Fibroblast of skin of right biceps (primary cell): ENCODE measurements at places on chromosomes 1 and 21.

GRCh38 chr1:54273092-54273794 lies 73.3 kb downstream of the MRPL37 start:
- DNase-seq = peak; percentile 93

DNA sequence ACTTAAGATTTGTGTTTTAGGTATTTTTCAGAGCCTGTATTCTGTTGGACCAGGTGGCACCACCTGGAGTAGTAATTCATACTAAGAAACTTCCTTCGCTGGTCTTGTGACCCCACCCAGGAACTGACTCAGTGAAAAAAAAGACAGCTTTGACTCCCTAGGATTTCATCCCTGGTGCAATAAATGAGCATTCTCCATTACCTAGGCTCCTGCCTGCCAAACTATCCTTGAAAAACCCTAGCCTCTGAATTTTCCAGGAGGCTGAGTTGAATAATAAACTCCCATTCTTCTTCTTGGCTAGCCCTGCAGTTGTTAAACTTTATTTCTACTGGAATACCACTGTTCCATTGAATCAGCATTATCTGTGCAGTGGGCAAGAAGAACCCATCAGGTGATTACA lies 10.6 kb upstream of the RGS18 start:
- DNase-seq = peak; percentile 54

- DNase-seq = no peak
Observed at GRCh38 chr1:246659594-246660140, 64.5 kb upstream of the SCCPDH start.

DNA sequence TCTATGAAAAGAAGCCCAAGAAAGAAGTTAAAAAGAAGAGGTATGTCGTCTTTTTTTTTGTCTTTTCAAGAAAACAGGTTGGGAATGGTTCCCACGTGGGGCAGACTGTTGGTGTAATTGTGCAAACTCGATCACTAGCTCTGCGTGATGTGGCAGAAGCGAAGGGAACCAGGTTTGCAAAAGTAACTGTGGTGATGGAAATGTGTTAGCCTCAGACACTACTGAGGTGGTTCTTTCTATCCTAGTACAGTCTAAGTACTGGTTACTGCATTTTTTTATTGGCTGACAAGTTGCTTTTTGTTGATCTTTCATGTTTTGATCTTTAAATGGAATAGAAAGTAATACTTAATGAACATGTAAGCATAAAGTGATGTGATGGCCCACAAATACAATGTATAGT lies 8.8 kb downstream of the RPL5 start:
- DNase-seq = no peak

DNA sequence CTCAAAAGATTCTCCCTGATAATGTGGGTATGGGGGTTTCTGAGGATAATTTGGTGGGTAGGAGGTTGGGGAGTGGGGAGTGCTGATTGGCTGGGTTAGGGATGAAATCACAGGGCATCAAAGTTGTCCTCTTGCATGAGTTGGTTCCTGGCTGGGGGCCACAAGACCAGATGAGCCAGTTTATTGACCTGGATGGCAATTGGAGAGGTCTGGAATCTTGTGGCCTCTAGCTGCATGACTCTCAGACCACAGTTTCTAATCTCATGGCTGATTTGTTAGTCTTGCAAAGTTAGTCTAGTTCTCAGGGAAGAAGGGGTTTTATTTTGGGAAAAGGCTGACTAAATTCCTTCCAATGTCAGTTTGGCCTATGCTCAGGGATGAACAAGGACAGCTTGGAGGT lies 3.3 kb upstream of the GBP1 start:
- peak; percentile 77 for DNase-seq

DNA sequence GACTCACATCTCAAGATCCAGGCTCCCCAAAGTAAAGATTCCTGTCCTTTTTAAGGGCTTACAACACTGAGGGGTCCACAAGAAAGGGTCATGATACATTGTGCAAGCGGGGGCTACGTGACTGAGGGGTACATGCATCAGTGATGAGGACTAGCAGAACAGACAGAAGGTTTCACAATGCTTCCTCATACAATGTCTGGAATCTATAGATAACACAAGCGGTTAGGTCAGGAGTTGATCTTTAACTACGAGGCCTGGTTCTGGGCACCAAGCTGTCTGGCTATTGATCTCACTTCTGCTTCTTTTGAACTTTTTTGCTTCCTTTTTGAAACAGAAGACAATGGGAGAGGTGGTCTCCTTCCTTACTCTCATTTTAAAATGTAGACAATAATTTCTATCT lies 718.6 kb downstream of the AMY1C start:
- no peak for DNase-seq

DNA sequence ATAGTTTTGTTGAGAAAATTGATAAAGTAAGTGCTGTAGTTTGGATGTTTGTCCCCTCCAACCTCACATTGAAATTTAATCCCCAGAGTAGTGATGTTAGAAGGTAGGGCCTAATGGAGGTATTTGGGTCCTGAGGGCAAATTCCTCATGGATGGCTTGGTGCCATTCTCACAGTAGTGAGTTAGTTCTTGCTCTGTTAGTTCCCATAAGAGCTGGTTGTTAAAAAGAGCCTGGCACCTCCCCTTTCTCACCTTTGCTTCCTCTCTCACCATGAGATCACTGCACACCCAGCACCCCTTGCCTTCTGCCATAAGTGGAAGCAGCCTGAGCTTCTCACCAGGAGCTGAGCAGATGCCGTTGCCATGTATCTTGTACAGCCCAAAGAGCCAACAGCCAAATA lies 354.8 kb upstream of the NFIA start:
- no peak for DNase-seq

- DNase-seq = no peak
Observed at GRCh38 chr1:28243685-28244311, 7.9 kb downstream of the ATP5IF1 start.

DNA sequence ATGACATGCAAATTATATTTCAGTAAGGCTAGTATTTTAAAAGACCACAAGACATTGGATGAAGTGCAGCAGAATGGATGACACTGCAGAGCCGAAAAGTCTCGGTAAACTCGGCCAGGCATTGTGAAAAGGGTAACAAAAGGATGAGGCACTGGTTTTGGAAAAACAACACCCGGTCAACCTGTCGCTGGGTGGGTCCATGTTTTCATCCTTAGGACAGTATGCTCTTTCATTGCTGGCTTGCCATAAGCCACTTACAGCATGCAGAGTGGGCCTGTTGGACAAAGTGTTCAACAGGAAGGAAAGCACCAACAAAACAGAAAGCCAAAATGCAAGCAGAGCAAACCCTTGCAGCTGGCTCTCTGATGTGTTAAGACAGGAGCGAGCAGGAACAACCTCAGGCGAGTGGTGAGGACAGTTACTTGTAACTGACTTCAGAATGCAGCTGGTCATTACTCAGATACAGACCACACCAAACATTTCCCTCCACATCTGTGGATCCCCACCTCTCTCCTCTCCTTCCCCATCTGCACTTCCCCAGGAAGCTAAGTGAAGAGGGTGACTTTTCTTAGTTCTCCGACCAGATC lies 2.9 kb upstream of the RCAN1 start:
- no peak for DNase-seq

DNA sequence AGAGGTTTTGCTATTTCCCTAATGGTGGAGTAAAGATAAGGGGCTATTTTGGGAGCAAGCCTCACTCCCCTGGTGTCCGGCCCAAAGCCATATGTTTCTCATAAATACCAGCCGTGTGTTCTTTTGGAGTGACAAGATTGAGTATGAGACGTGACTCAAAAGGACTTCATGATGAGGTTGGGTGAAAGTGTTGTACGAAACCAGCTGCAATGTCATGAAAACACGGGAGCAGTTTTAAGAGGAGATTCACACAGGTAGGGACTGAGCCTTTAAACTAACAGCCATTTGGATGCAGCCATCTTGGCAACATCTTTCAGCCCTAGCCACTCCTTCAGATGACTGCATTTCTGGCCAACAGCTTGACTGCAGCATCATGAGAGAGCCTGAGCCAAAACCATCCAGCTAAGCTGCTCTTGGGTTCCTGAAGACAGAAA lies 532.3 kb upstream of the USP24 start:
- DNase-seq = peak; percentile 61

GRCh38 chr21:18940791-18941190 lies 537.2 kb upstream of the TMPRSS15 start:
- DNase-seq = no peak

DNA sequence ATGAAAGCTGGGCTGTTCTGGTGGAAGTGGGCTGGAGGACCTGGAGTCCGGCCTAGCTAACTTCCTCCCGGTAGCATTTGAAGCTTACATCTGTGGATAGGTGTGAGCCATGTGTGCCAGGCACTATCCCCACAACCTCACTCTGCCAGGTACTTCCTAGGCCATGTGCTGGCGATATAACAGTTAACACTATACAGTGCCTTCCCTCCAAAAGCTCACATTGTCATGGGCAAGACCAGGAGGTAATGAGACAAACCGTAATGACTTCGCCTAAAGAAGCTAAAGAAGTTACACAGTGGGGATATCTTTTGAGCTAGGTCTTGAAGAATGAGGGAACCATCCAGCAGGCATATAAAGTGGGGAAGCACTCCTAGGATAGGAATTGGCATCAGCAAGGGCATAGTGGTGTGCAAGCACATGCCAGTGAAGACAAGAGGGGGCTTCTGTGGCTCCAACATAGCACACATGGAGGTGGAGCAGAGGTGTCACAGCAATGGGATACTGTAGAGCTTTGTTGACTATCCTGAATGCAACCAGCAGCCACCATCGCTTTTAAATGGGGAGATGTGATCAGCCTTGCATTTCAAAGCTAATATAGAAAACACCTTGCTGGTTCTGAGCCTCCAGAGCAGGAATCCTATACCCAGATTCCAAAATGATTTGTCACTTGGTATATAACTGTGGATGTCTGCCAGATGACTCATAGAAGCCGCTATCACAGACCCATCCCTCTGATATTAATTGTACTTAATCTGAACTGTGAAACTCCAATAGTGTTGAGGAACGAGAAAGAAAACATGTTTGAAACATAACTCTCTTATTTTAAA lies 466.3 kb downstream of the LMO4 start:
- DNase-seq = peak; percentile 89

GRCh38 chr1:207393610-207394009 lies 60.5 kb upstream of the CR2 start:
- peak; percentile 96 for DNase-seq

DNA sequence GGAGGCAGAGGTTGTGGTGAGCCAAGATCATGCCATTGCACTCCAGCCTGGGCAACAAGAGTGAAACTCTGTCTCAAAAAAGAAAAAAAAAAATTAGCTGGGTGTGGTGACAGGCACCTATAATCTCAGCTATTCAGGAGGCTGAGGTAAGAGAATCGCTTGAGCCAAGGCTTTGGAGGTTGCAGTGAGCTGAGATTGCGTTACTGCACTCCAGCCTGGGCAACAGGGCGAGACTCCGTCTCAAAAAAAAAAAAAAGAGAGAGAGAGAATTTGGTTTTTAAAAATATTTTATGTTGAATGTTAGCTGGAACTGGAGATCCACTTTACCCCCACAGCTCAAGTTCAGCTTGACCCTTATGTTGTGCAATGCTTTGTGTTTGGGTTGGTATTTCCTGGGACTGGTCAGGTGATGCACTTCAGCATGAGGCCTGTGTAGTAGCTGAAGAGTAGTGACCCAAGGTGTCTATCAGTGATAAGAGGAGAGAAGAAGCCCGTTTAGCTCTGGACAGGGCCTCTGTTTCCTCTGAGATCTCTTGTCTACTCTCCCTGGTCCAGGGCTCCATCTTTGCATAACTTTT lies 36.8 kb upstream of the MACF1 start:
- no peak for DNase-seq

DNA sequence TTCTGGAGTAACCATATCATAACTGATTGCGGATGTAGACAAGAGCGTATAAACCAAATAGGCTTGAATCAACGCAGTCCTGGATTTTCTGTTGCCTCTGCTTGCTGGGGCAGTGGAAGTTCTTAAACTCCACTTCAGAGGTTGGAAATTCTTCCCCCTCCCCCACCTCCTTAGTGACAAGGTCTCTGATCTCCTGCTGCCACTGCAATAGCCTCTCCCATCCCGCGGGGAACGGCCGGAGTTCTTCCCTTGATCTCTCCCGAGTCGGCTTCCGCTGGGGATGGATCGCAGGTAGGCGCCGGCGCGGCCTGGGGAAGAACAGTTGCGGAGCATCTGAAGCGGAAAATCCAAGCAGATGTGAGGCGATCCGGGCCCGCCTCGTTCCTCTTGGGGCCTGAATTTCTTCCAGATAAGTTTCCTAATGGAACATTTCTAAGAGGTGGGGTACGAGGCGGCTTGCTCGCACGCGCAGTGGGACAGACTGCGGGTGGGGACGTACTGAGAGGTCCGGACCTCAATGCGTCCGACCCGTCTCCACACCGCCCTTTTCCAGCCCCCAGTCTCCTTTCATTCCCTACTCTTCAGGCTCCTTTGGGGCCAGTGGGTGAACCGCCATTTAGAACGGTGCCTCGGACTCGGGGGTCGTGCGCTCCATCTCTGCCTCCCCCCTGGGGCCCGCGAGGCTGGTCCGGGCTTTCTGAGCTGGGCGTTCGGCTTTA lies 3.1 kb upstream of the SIM2 start:
- DNase-seq = no peak

DNA sequence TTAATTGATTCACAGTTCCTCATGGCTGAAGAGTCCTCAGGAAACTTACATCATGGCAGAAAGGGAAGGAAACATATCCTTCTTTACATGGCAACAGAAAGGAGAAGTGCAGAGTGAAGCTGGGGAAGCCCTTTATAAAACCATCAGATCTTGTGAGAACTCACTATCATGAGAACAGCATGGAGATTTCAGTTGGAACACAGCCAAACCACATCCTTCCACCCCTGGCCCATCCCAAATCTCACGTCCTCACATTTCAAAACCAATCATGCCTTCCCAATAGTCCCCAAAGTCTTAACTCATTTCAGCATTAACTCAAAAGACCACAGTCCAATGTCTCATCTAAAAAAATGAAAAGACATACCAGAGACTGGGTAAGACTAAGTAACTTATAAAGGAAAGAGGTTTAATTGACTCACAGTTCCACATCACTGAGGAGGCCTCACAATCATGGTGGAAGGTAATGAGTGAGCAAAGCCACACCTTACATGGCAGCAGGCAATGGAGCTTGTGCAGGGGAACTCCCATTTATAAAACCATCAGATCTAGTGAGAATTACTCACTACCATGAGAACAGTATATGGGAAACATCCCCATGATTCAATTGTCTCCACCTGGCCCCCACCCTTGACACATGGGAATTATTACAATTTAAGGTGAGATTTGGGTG lies 105.2 kb downstream of the MRPL39 start:
- DNase-seq = peak; percentile 23

DNA sequence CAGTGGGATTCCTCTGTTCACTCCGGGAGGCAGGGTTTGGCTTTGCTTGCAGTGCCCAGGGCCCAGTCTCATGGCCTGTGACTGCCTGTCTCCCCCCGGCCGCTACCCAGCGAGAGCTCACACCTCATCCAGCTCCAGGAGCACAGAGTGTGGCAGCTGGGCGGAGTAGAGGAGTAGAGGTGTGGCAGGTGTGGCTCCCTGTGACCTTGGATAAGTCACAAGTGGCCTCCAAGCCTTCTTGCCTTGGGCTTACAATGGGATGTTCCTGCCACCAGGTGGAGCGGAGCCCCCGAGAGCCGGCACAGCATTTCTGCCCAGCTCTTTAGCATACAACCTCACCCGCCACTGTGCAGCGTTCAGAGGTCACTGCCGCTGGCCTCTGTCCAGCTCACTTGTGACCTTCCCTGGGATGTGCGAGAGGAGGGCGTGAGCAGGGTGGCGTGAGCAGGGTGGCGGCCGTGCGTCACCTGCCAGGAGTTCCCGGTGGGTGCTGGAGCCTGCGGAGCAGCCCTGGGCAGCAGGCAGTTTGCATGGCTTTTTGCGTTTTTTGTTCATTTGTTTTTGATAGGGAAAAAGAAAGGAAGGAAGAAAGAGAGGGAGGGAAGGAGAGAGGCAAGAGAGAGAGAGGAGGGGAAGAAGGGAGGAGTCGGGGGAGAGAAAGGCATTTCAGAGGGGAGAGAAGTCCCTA lies 42.4 kb downstream of the CRYAA start:
- peak; percentile 18 for DNase-seq

GRCh38 chr21:27365394-27365793 lies 398.5 kb upstream of the ADAMTS5 start:
- peak; percentile 53 for DNase-seq
